ENCODE measurements at places on chromosomes 5 and 9.
A peak's percentile ranks its signal among the peaks of the same experiment; 100 is the strongest.

DNA sequence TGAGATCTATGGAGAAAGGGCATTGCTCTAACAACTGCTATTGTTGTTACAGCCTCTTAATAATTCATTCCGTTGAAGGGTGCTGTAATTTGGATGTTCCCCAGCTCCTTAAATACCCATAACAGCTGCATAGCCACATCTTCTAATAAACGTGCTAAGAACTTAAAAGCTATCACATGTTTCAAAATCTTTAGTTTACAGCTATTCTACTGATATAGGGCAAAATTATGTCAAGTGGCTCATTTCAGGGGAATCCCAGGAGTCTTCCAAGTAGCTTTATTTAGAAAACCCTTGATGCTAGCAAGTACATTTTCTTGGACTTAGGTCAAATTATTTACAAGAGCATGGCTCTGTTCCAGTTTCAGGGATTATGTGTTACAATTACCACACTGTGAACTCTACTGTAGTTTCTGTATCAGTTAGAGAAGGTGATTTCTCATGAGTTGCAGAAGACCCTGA lies 990.4 kb upstream of the ACO1 start:
- peak; percentile 73 for DNase-seq

DNA sequence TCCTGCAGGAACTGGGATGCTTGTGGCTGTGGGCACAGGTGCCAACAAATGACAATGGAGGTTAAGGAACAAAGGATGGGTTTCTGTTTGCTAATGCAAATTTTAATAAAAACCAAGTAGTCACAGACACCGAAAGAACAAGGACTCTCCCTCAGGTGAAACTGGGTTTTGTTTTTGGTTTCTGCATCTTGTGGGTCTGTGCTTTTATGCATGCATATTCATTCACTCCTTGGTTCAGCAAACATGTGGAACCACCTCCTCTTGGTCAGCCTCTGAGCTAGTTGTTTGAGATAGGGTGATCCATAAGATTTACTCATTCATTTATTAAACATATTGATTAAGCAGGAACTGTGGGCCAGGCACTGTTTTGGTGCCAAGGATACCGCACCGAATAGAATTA lies 381.9 kb downstream of the CDK5RAP2 start:
- no peak for DNase-seq

GRCh38 chr5:96320797-96321196 lies 112.3 kb downstream of the PCSK1 start:
- no peak for DNase-seq

- peak; percentile 16 for DNase-seq
These were observed 789 bp downstream of the SEMA6A start for GRCh38 chr5:116573702-116574366.

DNA sequence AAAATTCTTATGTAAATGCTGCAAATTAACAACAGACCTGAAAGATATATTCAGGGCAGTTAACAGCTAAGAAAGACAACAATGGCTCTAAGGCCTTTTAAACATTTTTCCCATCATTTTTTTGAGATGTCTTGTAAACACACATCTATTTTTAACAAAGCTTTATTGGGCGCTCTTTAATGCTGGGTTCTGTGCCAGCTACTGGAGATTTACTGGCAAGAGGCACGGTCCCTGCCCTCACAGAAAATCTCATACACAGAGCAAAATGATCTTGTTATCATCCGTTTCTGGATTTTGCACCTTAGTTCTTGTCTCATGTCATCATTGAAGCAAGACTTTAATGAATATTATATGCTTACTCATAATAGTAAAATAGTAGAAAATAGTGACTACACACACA lies 1022.3 kb upstream of the WWC1 start:
- DNase-seq, result no peak

GRCh38 chr5:124263680-124264491 lies 482.6 kb downstream of the ZNF608 start:
- DNase-seq, result no peak

- DNase-seq, result no peak
These were observed 47.3 kb upstream of the PHYKPL start for GRCh38 chr5:178279723-178280438.

GRCh38 chr9:127522727-127523126 lies 71.4 kb downstream of the LRSAM1 start:
- no peak for DNase-seq

DNA sequence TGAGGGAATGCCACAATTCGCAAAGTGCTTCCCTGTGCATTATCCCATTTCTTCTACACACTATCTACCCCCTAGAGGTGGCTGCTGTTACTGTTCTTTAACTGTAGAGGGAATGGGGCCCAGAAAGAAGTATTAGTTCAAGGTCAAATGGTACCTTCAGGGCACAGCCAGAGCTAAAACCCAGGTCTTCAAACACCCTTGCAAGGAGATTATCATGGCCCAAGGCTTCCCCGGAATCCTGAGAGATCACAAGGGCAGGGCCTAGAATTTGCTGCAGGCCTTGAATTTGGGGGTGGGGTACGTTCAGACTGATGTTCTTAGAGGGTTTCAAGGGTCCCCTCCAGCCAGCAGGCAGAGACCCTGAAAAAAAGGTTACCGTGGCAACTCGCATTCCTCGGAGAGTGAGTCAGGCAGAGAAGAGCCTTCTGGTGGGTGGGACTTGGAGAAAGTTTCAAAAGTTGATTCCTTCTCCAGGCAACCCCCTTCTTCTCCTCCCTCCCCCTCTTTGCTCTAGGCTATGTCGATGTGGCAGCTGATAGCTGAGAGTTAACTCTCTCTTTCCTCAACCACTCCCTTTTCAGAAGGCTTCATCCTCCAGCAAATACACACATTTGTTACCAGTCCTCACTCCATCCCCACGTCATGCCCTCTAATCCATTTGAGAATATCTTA lies 1.9 kb downstream of the SPARC start:
- DNase-seq, result peak; percentile 24

DNA sequence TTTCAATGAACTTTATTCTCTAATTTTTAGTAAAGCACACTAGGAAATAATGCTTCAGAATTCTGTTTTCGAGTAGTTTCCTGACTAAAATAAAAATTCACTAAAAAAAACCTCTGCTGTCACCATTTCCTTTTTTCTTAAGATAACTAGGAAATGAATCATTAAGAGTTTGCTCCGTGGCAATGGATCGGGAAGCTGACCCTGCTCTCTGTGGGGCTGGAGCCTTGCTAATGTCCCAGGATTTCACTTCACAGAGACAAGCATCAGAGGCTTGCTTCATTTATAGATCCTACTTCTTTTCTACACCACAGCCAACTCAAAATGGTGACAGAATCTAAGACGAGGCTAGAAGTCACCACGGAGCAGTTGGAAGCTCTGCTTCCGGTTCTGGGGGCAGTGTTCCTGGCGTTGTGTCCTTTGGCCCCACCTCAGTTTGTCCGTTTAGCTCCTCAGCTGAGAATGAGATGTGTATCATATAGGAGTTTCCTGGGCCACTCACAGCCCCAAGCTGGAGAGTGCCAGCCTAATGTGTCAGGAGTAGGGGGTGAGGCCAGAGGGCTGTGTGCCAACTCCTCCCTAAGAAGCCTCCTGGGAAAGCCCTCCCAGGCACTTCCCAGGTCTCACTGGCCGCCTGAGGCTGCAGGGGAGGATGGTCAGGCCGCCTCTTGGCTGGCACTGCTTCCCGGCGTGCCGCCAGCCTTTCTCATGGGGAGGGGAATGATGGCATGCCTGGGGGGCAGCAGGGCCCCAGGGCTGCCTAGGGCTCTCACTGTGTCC lies 19.6 kb downstream of the TENT4A start:
- DNase-seq, result peak; percentile 81

DNA sequence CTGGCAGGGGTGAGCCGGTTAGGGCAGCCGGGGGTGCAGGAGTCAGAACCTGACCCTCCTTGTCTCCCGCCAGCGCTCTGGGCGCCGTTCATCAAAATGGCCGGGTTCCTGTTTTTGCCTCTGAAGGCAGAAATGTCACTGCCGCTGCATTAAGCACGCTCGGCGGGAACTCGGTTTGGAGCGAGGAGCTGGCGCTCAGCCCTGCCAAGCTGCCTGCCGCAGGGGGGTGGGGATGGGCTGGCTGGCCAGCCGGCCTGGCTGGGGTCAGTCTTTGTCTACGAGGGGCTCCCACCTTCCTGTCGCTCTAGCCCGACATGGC lies 63.7 kb downstream of the CXXC5 start:
- peak; percentile 81 for DNase-seq

GRCh38 chr9:118568704-118569103 lies 800.5 kb downstream of the BRINP1 start:
- no peak for DNase-seq

- peak; percentile 64 for DNase-seq
These were observed at the start of gene DAP for GRCh38 chr5:10761185-10761932. Gene DAP (minus strand): TSS chr5:10761234. CDS start chr5:10761068, 166 bp downstream.

- no peak for DNase-seq
These were observed 37.4 kb downstream of the ELOVL7 start for GRCh38 chr5:60806591-60807243.

DNA sequence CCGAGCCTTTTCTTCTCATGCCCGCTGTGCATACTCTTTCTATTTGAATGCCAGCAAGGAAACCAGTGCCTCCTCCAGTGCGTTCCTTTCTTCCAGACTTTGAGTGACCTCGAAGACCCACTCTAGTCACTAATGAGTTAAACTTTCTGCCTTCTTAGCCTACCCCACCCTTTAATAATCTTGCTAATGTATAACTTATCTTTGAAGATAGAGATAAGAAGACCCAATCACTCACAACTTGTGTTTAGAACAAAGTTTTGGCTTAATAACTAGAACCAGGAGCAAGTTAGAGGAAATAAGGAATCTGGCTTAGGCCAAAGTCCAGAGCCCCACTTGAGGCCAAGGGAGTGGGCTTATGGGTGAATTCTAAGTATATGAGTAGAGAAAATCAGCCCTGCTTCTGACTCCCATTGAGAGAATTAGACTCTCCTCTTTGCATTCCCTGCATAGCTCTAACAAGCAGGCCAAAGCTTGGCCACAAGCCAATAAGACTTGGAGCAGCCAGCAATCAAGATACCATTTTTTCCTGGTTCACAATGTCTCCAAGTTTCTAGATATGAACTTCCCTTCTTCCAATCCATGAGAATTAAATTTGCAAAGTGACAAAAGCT lies 181.5 kb upstream of the PIK3R1 start:
- no peak for DNase-seq

DNA sequence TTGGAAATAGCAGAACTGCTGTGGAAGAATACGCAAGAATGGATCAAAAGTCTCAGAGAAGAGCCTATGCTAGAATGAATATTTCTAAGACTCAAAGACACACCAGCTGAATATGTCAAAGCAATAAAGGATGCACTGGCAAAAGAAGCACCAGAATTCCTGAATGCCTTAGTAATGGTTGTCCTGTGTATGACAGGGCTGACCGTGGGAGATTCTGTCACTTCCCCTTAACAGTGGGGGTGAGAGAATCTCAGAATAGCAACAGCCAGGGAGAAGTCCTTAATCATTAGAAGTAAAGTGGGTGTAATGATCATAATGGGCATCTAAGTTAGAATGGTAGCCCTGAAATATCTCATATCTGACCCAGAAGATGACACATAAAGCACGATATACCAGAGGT lies 14.6 kb upstream of the PRR16 start:
- no peak for DNase-seq

DNA sequence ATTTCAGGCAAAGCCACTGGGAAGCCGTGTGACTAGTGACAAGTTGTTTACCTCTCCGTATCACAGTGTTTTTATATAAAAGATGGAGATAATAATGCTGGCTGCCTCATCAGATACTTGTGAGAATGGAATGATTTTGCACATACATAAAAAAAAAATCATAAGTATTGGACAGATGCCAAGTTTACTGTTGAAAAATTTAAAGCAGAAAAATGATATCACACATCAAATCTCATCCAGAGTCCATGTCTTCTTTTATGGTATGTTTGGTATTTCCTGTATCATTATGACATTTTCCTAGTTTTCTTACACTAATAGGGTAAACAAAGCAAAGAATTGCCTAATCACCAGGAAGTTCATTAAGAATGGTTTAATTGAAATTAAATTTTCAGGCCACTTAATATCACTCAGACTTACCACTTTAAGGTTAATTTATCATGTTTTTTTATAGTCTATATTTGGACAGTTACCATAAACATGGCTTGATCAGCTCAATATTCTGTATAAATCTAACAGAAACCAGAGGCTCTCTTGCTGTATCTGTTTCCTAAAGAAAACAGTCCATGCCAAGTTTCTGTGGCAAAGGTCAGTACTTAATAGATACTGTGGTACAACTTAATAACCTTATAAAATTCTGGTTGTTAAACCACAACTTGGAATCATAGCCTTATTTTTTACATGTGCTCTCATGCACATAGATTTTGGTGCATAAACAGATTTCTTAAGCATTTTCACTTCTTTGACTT lies 656.5 kb upstream of the RIOK2 start:
- peak; percentile 12 for DNase-seq

GRCh38 chr5:76805821-76806505 lies 12.9 kb upstream of the F2RL1 start:
- no peak for DNase-seq

DNA sequence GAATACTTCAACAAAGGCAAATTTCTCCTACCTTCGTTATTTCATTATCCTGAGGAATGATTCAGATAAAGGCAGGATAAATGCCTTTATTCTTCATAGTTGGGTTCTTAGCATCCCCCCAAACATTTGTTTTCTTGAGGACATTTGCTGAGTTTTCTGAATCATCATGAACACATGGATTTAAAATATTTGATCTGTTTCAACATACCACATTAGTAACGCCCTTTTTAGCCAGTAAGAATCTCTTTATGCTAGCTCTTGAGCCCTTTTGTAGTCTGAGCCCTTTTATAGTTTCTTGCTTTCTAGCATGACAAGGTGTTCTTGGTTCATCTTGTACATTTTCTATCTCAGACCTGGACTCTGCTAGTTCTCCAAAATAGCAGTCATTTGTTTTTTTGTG lies 27.9 kb downstream of the SKIC3 start:
- DNase-seq, result no peak

DNA sequence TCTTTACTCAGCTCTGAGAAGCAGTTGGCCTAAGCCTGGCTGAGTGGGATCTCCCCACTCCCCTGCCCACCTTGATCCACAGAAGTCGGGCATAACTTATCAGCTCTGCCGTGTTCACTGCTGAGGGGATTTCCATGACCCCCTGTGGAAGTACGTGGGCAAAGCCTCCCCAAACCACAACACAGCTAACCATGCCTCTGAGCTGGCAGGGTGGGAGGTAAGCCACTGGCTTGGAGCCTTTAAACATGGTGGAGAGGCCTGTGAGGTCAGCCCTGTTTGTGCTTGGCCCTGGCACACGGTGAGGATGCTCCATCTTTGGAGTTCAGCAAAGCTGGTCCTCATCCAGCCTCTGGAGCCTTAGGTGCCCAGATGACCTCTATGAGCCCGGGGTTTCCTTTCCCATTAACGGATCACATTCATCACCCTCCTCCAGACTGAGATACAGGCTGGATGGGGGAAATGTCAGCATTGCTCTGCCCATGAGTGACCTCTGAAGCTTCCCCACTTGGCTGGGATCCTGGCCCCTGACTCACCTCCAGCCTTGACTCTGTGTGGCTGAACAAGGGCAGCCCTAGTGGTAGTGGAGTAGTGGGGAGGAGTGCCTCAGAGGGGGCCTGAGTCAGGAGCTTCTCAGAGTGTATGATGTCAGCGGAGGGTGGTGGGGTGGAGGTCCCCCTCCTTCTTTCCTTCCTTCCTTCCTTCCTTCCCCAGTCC lies 6.2 kb downstream of the PDLIM4 start:
- no peak for DNase-seq

Data from NCI-H446 (cell line).